ENCODE measurements at places on chromosomes 13 and 19.

DNA sequence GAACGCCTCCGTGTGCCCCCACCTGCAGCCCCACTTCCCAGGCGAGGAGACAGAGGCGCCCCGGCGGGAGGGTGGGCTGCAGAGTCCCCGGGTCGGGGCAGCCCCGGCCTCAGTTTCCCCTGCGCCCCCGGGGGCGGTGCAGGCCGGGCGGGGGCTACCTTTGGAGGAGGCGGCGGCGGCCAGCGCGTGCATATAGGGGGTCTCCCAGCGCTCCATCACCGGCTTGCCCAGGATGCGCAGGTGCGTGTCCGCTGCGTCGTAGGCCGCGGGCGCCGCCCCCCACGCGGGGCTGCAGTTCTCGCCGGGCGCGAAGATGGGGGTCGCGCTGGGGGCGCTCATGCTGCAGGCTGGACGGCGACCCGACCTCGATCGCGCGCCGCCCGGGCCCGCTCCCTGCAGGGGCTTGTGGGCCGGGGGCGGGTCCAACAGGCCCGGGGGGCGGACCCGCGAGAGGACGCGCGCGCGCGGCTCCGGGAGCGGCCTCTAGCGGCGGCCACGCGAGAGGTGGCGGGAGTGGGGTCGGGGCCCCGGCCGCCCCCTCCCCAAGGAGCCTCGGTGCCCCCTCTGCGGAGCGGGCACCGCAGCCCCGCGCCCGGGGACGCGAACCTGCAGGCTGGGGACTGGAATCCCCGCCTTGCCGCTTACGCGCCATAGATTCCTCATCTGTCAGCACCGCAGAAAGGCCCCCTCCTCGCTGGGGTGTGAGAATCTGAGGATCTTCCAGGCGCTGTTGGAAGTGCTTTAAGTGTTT lies at the start of gene GAMT:
GAMT (minus strand) TSS at position 405 of the 751 bp plus-strand sequence; CDS start at position 339, 66 bp downstream.
- peaks cover 10% of the 10 kb centered on the region for H3K4me1 ChIP-seq
- H3K36me3 ChIP-seq = peaks cover 6% of the 10 kb centered on the region
- peak within 1 kb of the TSS; percentile 65 for H3K4me3 ChIP-seq

DNA sequence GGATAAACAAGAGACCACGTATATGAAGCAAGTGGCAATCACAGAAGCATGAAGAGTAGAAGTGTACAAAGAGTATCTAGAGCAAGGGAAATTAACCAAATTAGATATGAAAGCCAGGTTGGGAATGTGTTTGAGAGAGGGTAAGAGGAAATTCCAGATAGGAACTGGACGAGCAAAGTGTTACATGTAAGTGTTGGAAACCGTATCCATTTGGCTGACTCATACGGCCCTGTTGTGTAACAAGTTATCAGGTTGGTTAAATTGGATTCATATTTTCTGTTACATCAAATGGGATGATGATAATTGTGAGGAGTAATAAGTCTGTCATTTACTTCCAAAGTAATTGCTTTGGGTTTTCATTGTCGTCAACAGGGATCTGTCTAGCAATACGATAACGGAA lies 46.7 kb downstream of the RXFP2 start:
- H3K27me3 ChIP-seq = peaks cover 4% of the 10 kb centered on the region
- H3K4me1 ChIP-seq = peaks cover 8% of the 10 kb centered on the region
- H3K36me3 ChIP-seq = no peaks in the 10 kb centered on the region
- H3K27ac ChIP-seq = no peak overlapping the region
- no peak overlapping the region for H3K4me3 ChIP-seq

GRCh38 chr19:33332248-33332647 lies 29.9 kb upstream of the CEBPA start:
- DNase-seq = no peak
- no peaks in the 10 kb centered on the region for H3K4me1 ChIP-seq
- no peaks in the 10 kb centered on the region for H3K36me3 ChIP-seq

DNA sequence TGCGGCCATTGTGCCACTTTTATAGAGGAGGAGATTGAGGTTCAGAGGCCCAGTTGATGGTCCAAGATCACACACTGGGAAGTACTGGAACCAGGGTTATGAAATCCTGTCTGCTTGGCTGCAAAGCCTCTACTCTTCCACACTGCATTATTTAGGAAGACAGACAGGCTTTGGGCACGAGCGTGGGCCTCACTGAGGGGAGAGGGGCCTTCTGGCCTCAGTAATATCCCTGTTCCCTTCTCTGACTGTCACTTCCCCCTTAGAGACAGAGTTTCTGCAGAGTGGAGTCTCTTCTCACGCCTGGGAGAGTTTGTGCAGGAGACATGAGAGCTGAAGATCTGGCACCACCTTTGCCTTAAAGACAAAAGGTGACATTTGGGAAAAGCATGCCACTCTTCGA lies 49.0 kb upstream of the PNMA8B start:
- peaks cover 5% of the 10 kb centered on the region for H3K4me1 ChIP-seq
- no peak overlapping the region for H3K4me3 ChIP-seq
- peaks cover 20% of the 10 kb centered on the region for H3K27me3 ChIP-seq
- no peak overlapping the region for H3K27ac ChIP-seq
- no peak for DNase-seq
- H3K36me3 ChIP-seq = no peaks in the 10 kb centered on the region

All from nephron progenitor cell (in vitro differentiated cells).